ENCODE measurements at places on chromosomes 7 and 10.

- no peak for DNase-seq
These were observed 546.9 kb upstream of the GALNT17 start for GRCh38 chr7:70585071-70585470.

- no peak for DNase-seq
These were observed 16.0 kb upstream of the DNTT start for GRCh38 chr10:96288151-96288621.

GRCh38 chr7:105689067-105689819 lies 108.0 kb upstream of the EFCAB10 start:
- no peak for DNase-seq

DNA sequence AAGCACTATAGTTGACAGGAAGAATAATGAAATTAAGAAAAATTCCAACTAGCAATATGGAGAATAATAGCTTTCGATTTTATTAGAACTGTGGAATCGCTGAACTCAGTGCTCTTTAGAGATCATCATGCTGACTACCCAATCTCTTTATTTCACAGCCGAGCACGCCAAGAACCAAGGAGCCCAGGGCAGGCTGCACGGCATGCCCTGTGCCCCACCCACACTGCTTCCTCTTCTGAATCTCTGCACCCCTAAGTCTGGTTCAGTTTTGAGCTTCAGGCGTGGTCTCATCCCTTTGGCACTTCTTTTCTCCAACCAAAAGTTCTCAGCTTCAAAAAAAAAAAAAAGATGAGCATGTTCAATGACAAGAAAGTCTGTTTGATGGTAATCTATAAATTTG lies 92.4 kb upstream of the ZNF800 start:
- no peak for DNase-seq

- DNase-seq = no peak
These were observed 74.4 kb downstream of the TPK1 start for GRCh38 chr7:144761493-144761892.

DNA sequence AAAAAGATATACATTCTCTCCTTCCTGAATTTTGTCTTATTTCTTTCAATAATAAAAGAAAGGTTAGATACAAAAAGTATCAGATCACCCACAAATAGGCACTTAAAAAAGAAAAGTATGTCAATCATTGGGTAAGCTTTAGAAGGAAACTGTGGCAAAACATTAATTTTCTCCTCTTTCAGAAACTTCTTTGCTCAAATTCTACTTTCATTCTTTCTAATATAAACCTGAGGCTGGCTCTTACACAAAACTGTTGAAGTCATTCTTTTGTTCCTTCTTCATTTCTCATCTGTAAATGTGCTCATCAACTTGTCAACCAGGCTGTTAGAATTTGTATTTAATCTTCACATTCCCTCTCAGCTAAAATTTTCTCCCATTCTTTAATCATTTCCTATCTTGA lies 124.6 kb downstream of the LRRN3 start:
- no peak for DNase-seq
